Activated CD4-positive, CD25-positive, alpha-beta regulatory T cell (primary cell): ENCODE measurements at places on chromosomes 5 and 9.

DNA sequence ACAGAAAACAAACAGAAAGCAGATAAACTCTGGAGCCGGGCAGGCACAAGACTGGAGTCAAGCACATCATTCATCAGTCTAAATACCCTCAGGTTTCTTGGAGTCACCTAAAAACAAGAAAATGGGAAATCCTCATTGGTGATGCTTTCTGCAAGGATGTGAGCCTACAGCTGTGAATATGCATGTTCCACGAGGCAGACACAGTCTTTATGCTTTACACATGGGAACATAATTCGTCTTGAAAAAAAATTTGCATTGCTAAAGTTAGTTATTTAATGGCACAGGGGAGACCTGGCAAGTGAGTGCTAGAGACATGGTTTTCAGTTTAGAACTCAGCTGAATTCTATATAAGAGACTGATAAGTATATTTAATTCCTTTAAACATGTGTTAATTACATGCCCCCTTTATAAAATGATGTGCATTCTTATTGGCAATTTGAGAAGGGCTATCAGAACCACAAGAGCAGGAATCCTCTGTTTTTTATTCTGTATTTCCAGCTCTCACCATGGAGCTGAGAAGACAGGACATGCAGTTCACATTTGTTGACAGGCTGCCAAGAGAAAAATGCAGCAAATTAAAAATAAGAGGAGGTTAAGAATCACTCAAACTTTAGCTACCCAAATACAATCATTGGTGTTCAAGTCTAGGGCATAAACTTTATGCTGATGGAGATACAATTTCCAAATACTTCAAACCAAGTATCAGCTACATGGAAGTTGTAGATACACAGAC is 438.0 kb upstream of the MPDZ start:
- no peak for DNase-seq

DNA sequence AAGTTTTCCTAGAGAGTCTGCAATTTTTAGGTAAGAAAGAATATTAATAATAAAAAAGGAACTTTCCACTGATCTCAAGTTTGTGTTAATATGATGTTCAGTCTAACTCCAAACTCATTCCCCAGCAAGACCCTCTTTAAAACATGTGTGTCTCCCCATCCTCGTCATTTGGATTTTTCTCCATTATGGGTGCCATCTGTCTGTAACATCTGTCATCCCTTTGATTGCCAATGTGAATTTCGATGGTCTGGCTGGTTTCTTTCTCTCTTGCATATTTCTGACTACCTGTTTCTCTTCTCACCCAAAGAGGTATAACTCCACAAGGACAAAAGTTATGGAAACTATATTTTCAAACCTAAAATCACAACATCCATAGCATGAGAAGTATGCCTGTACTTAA is 4.4 kb downstream of the TAS2R1 start:
- no peak for DNase-seq

DNA sequence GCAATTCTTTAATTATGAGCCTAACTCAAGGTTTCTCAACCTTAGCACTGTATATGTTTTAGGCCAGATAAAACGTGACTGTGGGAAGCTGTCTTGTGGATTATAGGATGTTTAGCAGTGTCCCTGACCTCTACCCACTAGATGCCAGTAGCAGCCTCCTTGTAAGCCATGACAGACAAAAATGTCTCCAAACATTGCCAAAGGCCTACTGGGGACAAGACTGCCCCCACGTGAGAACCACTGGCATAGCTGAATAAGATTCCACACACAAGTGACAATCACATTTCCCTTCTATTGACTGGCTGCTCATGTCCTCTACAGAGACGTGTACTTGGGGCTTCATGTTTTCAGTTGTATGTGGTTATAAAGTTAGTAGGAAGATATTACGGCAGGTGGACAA is 55.4 kb downstream of the GOLM1 start:
- no peak for DNase-seq

GRCh38 chr9:136606687-136607333 is 55.9 kb upstream of the EGFL7 start:
- DNase-seq = no peak

GRCh38 chr9:79014929-79015699 is 556.7 kb upstream of the TLE4 start:
- no peak for DNase-seq

GRCh38 chr5:124544366-124545055 is 201.9 kb downstream of the ZNF608 start:
- DNase-seq = no peak

- no peak for DNase-seq
These were observed 2.5 kb downstream of the LAMC3 start for GRCh38 chr9:131011274-131012022.

GRCh38 chr5:108148715-108149139 is 233.2 kb downstream of the FBXL17 start:
- no peak for DNase-seq

DNA sequence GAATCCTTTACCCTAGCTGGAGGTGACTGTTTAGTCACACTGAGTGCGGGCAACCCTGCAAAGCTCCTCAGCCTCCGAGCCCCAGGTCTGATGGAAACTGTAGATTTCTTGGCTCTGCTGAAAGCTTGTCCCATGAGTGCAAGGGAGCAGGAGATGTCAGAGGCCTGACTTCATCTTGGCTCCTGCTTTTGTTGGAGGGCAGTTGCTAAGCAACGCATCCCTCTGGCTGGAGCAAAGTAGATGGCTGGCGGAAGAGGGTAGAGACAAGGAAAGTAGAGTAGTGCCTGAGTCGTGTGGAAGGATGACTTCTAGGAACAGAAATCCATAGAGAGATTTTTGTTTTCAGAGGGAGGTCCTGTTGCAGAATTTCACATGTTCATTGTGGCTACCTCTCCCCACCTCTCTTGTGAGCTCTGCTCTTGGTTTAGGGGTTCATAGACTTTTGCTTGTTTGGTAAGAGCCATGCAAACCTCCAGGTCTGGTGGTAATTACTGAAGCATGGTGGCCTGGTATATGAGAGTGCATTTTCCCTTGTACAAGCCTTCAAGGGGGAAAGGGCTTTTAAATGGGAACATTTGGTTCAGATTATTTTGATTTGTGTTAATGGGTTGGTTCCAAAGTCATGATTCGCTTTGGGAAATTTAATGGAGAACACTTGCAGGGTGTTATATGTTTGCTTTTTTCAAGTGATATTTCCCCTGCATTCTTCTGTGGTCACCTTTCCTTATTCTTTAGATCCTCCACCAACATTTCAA is 71.5 kb downstream of the ARHGAP26 start:
- no peak for DNase-seq

GRCh38 chr5:6545770-6546690 is 86.8 kb downstream of the NSUN2 start:
- DNase-seq = no peak

- no peak for DNase-seq
These were observed 59.1 kb downstream of the BOD1 start for GRCh38 chr5:173557123-173557903.

GRCh38 chr5:136011414-136012001 is 17.3 kb upstream of the TGFBI start:
- no peak for DNase-seq

GRCh38 chr9:135724186-135724787 is 22.3 kb downstream of the KCNT1 start:
- no peak for DNase-seq

GRCh38 chr5:95884511-95884910 is 62.0 kb upstream of the GLRX start:
- DNase-seq = no peak

GRCh38 chr5:172506921-172507320 is 52.6 kb upstream of the SH3PXD2B start:
- no peak for DNase-seq

DNA sequence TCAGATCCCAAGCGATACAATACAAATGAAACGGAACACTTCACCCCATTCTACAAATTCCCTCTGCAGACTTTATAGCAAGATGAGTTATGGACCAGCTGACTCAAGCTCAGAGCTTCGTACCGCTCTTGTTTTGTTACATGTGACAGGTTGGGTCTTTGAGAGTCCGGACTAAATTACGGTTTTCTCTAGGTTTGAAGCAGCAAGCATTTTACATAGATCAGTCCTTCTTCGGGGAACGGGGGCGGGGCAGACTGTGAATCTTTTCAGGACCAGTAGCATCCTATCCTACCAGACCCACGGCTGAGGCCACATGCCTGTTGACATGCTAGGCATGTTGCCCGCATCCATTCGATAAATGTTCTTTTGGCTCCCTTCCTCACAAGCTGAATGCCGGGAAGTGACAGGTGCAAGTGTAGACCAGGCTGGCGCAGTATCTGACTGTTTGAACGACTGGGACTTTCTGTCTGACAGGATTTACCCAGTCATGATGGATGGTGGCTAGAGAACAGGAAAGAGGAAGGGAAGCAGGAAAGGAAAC is 811.0 kb upstream of the GRAMD2B start:
- no peak for DNase-seq

- DNase-seq = no peak
These were observed 28.1 kb upstream of the CETN3 start for GRCh38 chr5:90437663-90438062.

DNA sequence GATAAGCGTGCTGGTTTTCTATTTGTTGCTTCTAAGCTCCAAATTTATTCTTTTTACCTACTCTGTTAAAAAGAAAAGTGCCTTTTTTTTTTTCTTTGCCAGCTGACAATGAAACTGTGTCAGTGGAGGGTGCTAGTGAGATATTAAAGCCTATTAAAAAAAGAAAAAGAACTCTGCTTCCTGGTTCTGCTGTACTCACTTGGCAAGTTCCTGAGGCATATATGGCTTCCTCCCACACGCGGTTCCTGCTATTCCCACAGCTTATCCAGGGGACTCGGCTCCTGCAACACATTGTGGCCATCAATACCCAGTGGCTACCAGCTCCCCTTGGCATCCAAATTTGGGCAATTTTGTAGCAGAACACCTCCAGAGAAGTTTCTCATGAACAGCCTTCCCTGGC is 1977.7 kb upstream of the CDH9 start:
- no peak for DNase-seq

GRCh38 chr5:141848744-141849414 is 29.3 kb downstream of the PCDH1 start:
- DNase-seq = no peak

DNA sequence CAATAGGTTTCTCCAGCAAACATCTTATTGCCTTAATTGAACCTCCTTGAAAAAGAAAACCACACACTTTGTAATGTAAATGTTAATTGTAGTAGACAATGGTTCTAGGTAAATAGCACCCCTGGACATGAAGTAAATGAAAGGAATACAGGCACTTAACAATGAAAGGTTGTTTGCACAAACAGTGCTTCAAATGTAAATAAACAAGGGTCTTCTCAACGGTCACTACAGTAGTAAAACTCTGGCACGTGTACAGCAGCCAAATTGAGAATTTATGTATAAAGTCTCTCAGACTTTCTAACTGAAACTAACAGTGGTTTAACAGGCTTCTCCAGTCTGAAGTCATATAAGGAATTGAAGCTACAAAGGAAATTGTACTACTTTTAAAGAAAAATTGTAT is 218.3 kb downstream of the MEF2C start:
- no peak for DNase-seq

DNA sequence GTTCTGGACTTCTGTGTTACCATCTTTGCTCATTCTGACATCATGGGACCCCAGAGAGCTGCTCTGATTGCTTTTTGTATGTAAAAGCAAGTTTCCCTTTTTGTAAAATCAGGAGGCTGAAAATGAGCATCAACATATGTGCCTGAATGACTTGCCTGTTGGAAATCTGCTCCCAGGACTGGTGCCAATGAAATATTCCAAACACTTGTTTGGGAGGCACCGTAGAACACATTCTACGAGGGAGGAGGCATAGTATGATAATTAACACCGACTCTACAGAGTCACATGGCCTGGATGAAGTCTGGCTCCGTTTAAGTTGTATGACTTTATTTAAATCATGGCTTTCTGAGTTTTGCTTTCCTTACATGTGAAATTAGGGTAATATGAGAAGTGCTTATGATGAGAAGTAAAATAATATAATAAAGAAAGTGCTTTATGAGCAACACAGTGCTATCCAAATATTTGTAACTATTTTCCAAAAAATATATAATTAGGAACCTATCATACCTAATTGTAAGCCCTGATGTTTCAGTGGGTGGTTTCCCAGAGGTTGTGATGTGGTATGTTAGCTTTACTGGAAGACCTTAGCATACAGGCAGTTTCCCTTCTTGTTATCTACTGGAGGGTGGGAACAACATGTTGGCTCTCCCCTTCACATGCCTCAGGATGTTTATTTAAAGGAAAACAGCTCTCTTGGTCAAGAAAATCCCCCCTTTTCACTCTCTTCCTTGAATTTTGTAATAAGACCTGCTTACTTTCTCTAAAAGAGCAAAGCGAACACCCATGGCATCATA is 238.1 kb downstream of the FBXL7 start:
- DNase-seq = no peak

DNA sequence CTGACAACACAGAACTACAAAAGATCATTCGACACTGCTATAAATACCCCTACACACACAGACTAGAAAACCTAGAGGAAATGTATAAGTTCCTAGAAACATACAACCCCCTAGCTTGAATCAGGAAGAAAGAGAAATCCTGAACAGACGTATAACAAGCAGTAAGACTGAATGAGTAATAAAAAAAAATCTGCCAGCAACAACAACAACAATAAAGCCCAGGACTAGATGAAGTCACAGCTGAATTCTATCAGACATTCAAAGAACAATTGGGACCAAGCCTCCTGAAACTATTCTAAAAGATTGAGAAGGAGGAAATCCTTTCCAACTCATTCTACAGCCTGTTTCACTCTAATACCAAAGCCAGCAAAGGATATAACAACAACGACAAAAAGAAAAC is 68.2 kb upstream of the SLIT3 start:
- DNase-seq = no peak
